B cell (primary cell): ENCODE measurements at places on chromosomes 12 and 14. TPM values are rescaled to one million over a fixed set of nuclear protein-coding genes. Genes with fewer than 3 reads are reported as not detected.

Gene CELA1
- polyA plus RNA-seq = not detected in 2 replicates

Gene LRRC10
- polyA plus RNA-seq = not detected in 2 replicates

Gene KLC1
- 102 and 123 TPM in 2 replicates for polyA plus RNA-seq

Gene CACNA2D4
- 3.9 and 6.0 TPM in 2 replicates for polyA plus RNA-seq

Gene AP1G2
- polyA plus RNA-seq = 1,185 and 1,300 TPM in 2 replicates

Gene KSR2
- not detected in 2 replicates for polyA plus RNA-seq

Gene RPS6KA5
- polyA plus RNA-seq = 6.0 and 9.0 TPM in 2 replicates

Gene ACOT4
- 0.12 and 0.19 TPM in 2 replicates for polyA plus RNA-seq

Gene COCH
- 11.6 and 24.5 TPM in 2 replicates for polyA plus RNA-seq

Gene SCNN1A
- not detected in 2 replicates for polyA plus RNA-seq

Gene WNT1
- 0.26 and 0.55 TPM in 2 replicates for polyA plus RNA-seq

Gene SERPINA1
- 6.8 and 8.2 TPM in 2 replicates for polyA plus RNA-seq

Gene PPP4R4
- polyA plus RNA-seq = 0.03 TPM in 1 of 2 replicates, not detected in the other

Gene HELB
- polyA plus RNA-seq = 2.4 and 3.7 TPM in 2 replicates

Gene LAG3
- not detected in 2 replicates for polyA plus RNA-seq

Gene PEX5
- 11.4 and 14.7 TPM in 2 replicates for polyA plus RNA-seq

Gene ACRBP
- polyA plus RNA-seq = 10.7 and 12.2 TPM in 2 replicates

Gene EIF5
- polyA plus RNA-seq = 206 and 269 TPM in 2 replicates

Gene POMT2
- 14.3 and 15.8 TPM in 2 replicates for polyA plus RNA-seq

Gene PPFIBP1
- polyA plus RNA-seq = 3.3 and 6.5 TPM in 2 replicates

Gene PLCZ1
- not detected in 2 replicates for polyA plus RNA-seq

Gene ESRRB
- 0.13 TPM in 1 of 2 replicates, not detected in the other for polyA plus RNA-seq

Gene KLRC3
- polyA plus RNA-seq = not detected in 2 replicates

Gene FGD4
- polyA plus RNA-seq = 2.0 and 2.1 TPM in 2 replicates

Gene MFAP5
- 0.06 and 0.31 TPM in 2 replicates for polyA plus RNA-seq

Gene DDX47
- polyA plus RNA-seq = 50.1 and 125 TPM in 2 replicates

Gene MGP
- 0.39 and 0.74 TPM in 2 replicates for polyA plus RNA-seq

Gene HHIPL1
- polyA plus RNA-seq = not detected in 2 replicates

Gene DCAF11
- polyA plus RNA-seq = 64.5 and 66.7 TPM in 2 replicates

Gene RPGRIP1
- polyA plus RNA-seq = 0.22 and 0.39 TPM in 2 replicates

Gene CCNT1
- 13.9 and 35.2 TPM in 2 replicates for polyA plus RNA-seq

Gene GPR135
- polyA plus RNA-seq = 1.2 and 1.4 TPM in 2 replicates

Gene RERG
- not detected in 2 replicates for polyA plus RNA-seq

Gene CMA1
- not detected in 2 replicates for polyA plus RNA-seq

Gene PLA2G1B
- polyA plus RNA-seq = not detected in 2 replicates
